Small intestine (tissue), 16 donors: ENCODE measurements at places on chromosomes 2 and 18.

DNA sequence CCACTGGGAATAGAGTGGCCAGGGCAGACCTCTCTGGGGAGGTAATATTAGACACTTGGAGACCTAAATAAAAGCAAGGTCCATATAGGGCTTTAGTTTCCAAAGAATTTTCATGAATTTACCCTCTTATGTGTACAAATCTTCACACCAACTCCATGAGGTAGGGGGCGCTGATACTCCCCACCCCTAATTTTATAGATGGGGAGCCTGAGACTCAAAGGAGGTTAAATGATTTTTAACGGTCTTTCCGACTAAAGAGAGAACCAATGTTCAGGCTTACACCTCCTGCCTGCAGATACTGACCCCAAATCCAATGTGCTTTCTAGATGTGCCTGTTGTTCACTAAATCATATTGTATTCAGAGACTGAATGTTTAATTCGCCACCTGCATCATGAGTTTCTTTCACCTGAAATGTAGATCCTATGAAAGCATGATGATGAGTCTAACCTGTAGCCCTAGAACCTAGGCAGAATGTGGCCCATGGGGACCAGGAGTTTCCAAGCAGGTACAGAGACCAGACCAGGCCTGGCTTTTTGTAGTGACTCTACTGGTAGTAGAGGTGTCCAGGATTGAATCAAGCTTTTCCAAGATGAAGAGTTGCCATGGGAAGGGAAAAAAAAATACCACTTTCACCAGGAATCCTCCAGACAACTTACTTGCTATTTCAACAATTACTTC lies 16.8 kb upstream of the PAX3 start:
- DNase-seq: no peak

DNA sequence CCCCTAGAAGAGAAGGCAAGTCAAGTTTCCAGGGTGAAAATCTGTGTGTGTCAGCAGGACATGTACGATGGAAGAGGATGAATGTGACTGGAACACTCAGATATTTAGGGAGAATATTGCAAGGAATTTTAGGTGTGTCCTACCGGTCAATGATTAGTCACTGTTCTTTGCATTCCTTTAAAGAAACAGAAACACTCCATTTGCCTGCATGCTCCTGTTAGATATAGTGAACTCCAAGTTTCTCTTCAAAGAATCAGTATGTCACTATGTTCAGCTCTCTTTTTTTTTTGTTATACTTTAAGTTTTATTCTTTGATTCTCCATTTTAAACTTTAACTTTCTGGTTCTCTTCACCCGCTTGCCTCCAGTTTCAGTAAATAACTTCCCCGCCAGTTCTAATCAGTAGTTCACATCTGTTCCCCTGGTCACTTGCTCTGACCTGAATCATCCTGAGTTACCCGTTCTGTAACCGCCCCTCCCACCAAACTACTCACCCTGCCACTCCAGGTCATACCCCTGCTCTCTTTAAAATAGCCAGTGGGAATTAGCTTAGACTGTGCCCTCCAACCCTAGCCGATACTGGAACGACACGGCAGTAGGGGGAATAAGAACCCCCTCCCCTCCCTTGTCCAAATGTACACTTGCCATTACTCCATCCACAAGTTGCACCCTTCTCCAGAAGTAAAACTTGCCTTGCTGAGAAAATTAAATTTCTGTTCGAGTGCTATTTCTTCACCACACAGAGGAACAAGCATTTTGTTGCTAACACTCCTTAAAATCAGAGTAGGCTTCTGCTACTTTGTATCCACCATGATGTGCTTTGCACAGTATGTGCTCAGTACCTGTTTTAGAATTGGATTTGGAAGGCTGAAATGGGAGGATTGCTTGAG lies 268.4 kb downstream of the METTL4 start:
- no peak for DNase-seq

GRCh38 chr2:29053223-29053622 lies 21.1 kb downstream of the PCARE start:
- DNase-seq: no peak

GRCh38 chr2:16446706-16447105 lies 218.9 kb downstream of the CYRIA start:
- DNase-seq: no peak
